ENCODE measurements at places on chromosomes 2 and 18. TPM values are rescaled to one million over a fixed set of nuclear protein-coding genes. Genes with fewer than 3 reads are reported as not detected.

- no peak for DNase-seq
Measured at GRCh38 chr2:221716426-221717303, 144.6 kb upstream of the EPHA4 start.

- DNase-seq = no peak
Measured at GRCh38 chr2:140654565-140654964, 1476.3 kb downstream of the LRP1B start.

- no peak for DNase-seq
Measured at GRCh38 chr2:206422493-206422892, 20.8 kb upstream of the ADAM23 start.

GRCh38 chr18:61988100-61988499, 95.3 kb upstream of the RNF152 start:
- DNase-seq = no peak

GRCh38 chr2:60312618-60313017, 240.8 kb downstream of the BCL11A start:
- no peak for DNase-seq

- no peak for DNase-seq
Measured at GRCh38 chr18:23992089-23992940, 22.2 kb upstream of the TTC39C start.

DNA sequence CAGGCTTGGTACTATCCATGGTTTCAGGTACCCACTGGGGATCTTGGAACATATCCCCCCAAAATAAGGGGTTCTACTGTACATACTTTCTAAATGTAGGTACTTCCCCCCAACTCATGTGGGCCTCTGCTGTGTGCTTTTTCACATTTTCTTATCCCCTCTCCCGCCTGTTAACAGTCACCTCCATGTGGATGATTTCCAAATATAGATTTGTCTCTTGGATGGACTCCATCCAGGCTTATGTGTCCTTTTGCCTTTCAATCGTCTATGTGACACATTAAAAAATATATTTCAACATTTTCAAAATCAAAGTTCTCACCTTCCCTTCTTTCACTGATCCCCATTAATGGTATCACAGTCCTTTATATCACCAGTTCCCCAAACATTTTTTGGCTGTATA, 44.4 kb downstream of the OSBPL6 start:
- no peak for DNase-seq

GRCh38 chr2:126748188-126748760, 92.3 kb downstream of the GYPC start:
- no peak for DNase-seq

- DNase-seq = no peak
Measured at GRCh38 chr2:72255540-72255939, 107.9 kb upstream of the CYP26B1 start.

DNA sequence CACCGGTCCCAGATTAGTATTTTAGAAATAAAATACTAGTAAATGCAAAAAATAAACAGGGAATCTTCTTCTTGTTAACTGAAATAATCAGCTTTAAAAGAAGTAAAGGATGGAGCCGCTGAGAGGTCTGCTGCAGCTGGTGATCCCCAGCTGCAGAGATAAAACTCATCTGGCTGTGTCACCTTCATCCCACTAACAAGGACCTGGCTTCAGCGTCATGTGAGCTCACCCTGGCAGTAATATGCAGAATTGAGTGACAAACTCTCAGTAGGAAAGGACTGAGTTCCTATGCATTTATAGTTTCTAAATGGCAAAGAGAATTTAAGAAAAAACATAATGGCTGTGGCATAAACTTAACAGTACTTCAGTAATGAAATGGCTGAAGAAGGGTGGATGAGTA, 27.3 kb downstream of the VPS4B start:
- DNase-seq = no peak

GRCh38 chr2:200089040-200089755, 133.8 kb downstream of the MAIP1 start:
- no peak for DNase-seq

GRCh38 chr2:15943378-15944280, 3.3 kb downstream of the MYCN start:
- no peak for DNase-seq

GRCh38 chr2:21009662-21010225, 34.1 kb downstream of the APOB start:
- DNase-seq = no peak

DNA sequence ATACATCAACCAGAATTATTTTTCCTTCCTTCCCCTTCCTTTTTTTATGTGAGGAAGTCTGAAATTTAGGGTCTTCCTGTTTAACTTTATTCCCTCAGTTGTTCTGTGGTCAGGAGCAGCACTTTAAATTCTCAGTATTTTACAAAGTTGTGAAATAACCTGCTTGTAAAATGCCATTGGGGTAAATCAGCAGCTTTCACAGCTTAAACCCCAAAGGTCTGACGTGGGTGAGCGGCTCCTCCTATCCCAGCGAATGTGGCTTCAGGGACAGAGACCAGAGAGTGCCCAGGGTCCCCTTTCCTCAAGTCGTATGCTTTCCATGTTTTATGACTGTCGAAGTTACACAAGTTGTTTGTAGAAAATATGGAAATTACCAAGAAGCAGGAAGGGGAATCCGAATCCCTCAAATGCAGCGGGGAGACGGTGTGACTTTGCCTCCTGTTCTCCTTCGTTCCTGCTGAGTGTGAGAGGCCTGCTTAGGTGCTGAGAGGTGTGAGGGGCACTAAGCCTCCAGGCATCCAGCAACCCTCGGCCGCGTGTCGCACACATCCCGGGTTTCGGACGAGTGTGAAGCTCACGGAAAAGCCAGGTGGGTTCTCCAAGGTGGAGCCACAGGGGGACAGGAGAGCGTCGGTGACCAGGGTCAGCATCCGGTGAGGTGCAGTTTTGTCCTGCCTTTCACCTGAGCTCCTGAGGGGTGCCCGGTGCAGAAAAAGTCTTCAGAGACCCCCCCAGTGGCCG, 10.8 kb upstream of the KCNG2 start:
- DNase-seq = no peak

DNA sequence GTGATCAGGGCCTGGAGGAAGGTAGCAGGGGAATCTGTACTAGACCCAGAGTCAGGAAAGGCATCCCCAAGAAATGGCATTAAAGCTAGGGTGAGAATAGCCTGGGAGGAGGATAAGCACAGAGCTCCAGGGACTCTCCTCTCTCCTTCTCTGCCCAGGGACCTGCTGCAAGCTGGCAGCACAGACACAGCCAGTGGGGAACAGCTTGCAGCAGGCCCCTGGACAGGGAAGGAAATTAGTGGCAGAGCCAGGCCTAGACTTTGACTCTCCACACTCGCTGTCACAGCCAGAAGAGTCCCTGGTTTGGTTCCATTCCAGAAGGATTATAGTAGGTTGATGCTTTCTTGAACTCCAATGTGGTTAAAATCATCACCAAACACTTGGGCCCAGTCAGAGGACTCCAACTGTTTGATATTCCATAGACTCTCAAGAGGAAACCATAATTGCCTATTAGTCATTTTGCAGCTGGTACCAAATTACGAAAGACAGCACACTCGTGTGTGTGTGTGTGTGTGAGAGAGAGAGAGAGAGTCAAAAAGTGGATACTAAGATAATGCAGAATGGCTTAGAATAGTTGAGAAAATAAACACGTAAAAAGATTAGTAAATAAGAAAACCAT, 95.5 kb upstream of the ATP8B1 start:
- DNase-seq = no peak

GRCh38 chr2:222477962-222478608, 53.7 kb downstream of the SGPP2 start:
- DNase-seq = no peak

GRCh38 chr2:118431997-118432396, 343.7 kb downstream of the INSIG2 start:
- DNase-seq = no peak

- no peak for DNase-seq
Measured at GRCh38 chr2:237529452-237530402, 36.6 kb upstream of the PRLH start.

DNA sequence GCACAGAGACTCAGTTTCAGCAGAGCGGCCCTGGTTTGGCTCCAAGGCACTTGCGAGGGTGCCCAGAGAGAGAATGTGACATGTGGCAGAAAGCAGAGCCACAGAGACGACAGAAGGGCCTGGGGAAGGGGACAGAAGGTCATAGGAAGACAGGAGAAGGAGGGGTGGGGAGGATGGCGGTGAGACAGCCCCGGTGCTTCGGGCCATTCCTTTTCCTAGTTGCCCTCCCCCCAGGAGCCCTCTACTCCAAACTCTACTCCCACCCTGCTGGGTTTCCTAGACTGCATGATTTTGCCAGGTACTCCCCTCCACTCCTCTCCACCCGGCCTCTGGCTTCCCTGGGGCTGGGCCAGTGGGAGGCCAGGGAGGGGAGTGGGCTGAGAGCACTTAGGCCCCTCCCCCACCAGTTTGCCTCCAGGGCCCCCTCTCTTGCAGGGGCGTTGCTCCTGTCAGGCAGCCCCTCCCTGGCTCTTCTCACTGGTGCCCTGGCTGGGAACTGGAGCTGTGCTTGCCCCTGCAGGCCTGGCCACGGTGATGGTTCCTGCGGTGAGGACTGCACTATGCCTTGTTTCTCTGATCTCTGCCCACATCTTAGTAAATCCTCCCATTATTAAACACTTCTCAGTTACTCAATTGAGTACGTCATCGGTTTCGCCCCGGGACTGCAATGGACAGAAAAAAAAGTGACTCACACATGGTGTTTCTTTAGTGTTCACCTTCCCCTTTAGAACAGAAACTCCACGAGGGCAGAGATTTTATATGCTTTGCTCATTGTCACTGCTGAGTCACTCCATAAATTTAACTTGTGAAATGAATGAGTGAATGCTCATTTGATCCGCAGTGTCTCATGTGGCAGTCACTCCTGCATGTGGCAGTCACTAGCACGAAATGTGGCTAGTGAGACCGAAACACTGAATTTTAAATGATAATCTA, 58.7 kb upstream of the SP3 start:
- DNase-seq = no peak

DNA sequence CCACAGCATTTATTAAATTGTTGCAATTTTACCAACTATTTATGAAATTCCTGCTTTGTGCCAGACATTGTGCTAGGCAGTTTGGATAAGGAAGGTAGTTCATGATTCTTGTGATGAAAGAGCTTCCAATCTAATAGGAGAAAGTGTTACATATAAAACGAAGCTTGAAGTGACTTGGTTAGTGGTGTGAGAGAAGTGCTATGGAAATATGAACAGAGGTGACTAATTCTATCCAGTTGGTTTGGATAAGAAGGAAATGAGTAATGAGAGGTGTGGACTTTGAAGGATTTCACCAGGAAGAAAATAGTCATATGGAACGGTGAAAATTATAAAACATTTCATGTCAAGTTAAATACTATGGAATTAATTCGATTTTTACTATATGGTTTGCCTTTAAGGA, 48.6 kb downstream of the EML6 start:
- no peak for DNase-seq

DNA sequence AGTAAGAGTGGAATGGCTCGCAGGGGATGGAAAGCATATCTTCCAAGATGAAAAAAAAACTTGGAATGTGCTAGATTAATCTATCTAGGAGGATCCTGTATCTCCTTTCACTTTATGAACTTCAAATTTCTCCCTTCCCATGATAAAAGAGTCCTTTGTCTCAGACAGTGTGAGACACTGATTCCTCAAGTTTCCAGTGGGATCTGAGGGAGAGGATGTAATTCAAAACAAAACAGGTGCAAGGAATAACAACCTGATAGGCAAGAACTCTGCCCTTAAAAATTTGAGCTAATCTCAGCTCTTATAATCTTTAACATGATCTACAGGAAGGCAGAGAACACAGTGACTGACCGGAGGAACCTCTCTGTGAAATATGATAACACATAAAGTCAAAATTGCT, 162.0 kb upstream of the ZFP36L2 start:
- DNase-seq = no peak

GRCh38 chr18:3530807-3531206, 80.8 kb downstream of the TGIF1 start:
- DNase-seq = no peak

- no peak for DNase-seq
Measured at GRCh38 chr18:61209801-61210200, 123.4 kb upstream of the CDH20 start.

- no peak for DNase-seq
Measured at GRCh38 chr2:238339814-238340213, 19.5 kb downstream of the TRAF3IP1 start.

- no peak for DNase-seq
Measured at GRCh38 chr18:34623557-34623956, 86.5 kb upstream of the DTNA start.

- no peak for DNase-seq
Measured at GRCh38 chr2:218828477-218828778, 3.2 kb downstream of the PRKAG3 start.

GRCh38 chr2:127066942-127067341, 40.0 kb downstream of the BIN1 start:
- DNase-seq = no peak

DNA sequence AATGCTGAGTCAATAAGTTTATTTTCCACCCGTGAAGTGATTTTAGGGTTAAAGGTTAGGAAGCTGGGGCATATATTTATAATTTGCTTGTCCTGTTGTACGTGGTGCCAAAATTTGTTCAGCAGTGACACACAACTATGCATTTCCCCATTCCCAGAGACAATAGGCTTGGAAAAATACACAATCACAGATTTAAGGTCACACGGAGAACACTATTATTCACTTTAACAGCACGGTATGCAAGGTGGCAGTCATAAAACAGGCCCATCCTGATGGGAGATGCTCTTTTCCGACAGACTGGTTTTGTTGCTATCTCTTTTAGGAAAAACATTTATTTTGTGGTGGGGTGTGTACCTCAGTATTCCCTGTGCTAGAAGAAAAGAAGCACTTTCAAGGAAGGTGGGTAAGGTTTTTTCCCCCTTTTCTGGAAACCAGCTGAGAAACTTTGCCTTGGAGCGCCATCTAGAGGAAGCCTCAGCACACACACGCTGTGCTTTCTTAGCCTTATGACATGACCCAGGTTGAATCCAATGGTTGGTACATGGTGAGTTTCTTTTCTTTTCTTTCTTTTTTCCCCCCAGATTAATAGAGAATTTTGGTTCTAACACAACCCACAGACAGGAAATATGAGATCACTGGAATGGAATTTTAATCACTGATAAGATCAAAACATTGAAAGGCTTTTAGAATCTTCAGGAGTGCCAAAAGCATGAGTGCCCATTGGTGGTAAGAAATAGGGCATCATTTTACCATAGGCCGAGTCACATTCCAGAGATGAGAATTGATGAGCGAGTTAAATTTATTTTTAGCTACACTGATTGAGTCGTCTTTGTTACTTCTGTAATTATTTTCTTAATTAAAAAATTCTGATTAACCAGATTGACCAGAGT, 332.1 kb downstream of the AGPS start:
- peak; percentile 50 for DNase-seq

DNA sequence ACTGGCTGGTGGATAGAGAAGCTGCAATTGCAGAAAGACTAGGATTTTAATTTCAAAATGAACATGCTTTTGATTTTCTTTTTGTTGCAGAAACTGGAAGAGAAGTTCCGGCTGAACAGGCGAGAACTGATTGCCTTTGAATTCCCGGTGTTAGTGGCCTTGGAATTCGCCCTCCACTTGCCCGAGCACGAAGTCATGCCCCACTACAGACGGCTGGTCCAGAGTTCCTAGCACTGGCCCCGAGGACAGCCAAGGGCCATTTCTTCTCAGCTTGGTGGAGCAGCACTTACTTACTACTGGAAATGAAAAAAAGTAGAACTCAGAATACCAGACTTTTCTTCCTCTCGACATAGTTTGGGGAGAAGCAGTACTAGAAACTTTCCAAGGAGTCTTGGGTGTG, 121.9 kb downstream of the CABLES1 start:
- no peak for DNase-seq

- no peak for DNase-seq
Measured at GRCh38 chr2:102063487-102063911, 71.7 kb downstream of the IL1R2 start.

Gene PAX8
- total RNA-seq = 1.3 TPM

Gene SPRED2
- total RNA-seq = 5.4 TPM

Gene RTTN
- 13.5 TPM for total RNA-seq

Gene SDC1
- 0.27 TPM for total RNA-seq

Gene SCN1A
- total RNA-seq = under 0.01 TPM

Gene PSD4
- total RNA-seq = 68.7 TPM

Data from hematopoietic multipotent progenitor cell (in vitro differentiated cells).